Muscle of arm (tissue), 14 donors: ENCODE measurements at places on chromosomes 11 and 22. TPM values are rescaled to one million over a fixed set of nuclear protein-coding genes. Genes with fewer than 3 reads are reported as not detected.

SAA2 gene
- polyA plus RNA-seq, result not detected

GRCh38 chr11:111982019-111982464 is 43.2 kb upstream of the DLAT start:
- DNase-seq, result no peak

MS4A7 gene
- polyA plus RNA-seq, result 17.1 TPM

NUCB2 gene
- 52.9 TPM for polyA plus RNA-seq

ASRGL1 gene
- polyA plus RNA-seq, result 2.1 TPM
